CD4-positive, alpha-beta T cell treated with Interferon alpha-2 for 1 hour (primary cell): ENCODE measurements at places on chromosomes 4 and X.
A peak's percentile ranks its signal among the peaks of the same experiment; 100 is the strongest.

GRCh38 chr4:77734928-77735327 is 84.2 kb downstream of the CNOT6L start:
- peak; percentile 22 for DNase-seq

DNA sequence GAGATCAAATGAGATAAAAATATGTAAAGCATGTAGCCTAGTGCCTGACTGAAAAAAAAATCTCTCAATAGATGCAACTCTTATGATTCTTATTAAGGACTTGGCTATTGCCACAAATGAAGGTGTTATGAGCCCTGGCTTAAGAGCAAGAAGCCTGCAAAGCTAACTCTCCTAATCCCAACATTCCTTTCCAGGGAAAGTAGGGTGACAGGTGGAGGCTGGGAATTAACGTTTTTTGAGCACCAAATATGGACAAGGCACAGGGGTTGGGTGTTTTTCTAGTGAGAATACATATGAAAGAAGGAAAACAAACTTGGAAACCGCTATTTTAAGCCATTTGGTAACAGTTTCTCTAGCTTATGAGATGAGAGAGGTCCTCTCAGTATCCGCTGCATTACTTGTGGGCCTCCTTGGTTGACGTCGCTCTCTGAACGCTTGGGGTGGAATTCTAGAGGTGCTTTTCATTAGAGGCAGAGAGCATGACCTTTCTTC is 2.4 kb downstream of the RHOH start:
- peak; percentile 70 for DNase-seq

GRCh38 chr4:67054896-67055295 is 490.4 kb downstream of the CENPC start:
- DNase-seq = no peak

- no peak for DNase-seq
Observed at GRCh38 chr4:26081795-26082498, 167.9 kb downstream of the SMIM20 start.

- no peak for DNase-seq
Observed at GRCh38 chr4:176539785-176540175, 220.0 kb downstream of the SPCS3 start.
